ENCODE measurements at places on chromosomes 4 and X. TPM values are rescaled to one million over a fixed set of nuclear protein-coding genes. Genes with fewer than 3 reads are reported as not detected.

Gene PLAC1
- total RNA-seq, result 0.37 TPM

Gene GSX2
- 0.12 TPM for total RNA-seq

Gene PCDH7
- 81.9 TPM for total RNA-seq

Gene SLC38A5
- total RNA-seq, result 60.2 TPM

Gene MAOB
- 0.37 TPM for total RNA-seq

Gene S100P
- total RNA-seq, result not detected

Gene RAI2
- total RNA-seq, result 0.66 TPM

Gene LSM6
- 27.4 TPM for total RNA-seq

Gene CENPE
- 11.9 TPM for total RNA-seq

Gene SLC4A4
- total RNA-seq, result 2.0 TPM

Gene DKK2
- 0.25 TPM for total RNA-seq

Gene GBA3
- total RNA-seq, result not detected

Gene ZNF157
- total RNA-seq, result 0.12 TPM

Gene SORBS2
- total RNA-seq, result 3.1 TPM

Gene DMD
- total RNA-seq, result 3.9 TPM

Gene CT45A5
- total RNA-seq, result not detected

Gene PAK3
- total RNA-seq, result 2.9 TPM

Gene RPL34
- total RNA-seq, result 534 TPM

Gene EGFL6
- total RNA-seq, result not detected

Gene ARHGAP36
- total RNA-seq, result not detected

Gene LRP2BP
- 0.37 TPM for total RNA-seq

Gene TKTL2
- total RNA-seq, result not detected

Gene SULT1B1
- 0.12 TPM for total RNA-seq

Gene ARX
- total RNA-seq, result not detected

Gene TCP11X2
- total RNA-seq, result not detected

Gene TIMP1
- total RNA-seq, result 461 TPM

Gene OPRPN
- total RNA-seq, result not detected
